ENCODE measurements at places on chromosomes 5 and 9. TPM values are rescaled to one million over a fixed set of nuclear protein-coding genes. Genes with fewer than 3 reads are reported as not detected.

GRCh38 chr5:127079994-127080491, 6.7 kb upstream of the C5orf63 start:
- H3K4me3 ChIP-seq: no peak overlapping the region
- H3K4me1 ChIP-seq: no peaks in the 10 kb centered on the region
- peak; percentile 24 for DNase-seq
- H3K36me3 ChIP-seq: no peaks in the 10 kb centered on the region

- no peak overlapping the region for H3K4me3 ChIP-seq
- H3K27ac ChIP-seq: no peak overlapping the region
- no peak for DNase-seq
- peaks cover 99% of the 10 kb centered on the region for H3K27me3 ChIP-seq
These were observed 215.3 kb downstream of the MEF2C start for GRCh38 chr5:88667496-88668201.

- H3K27ac ChIP-seq: no peak overlapping the region
- no peaks in the 10 kb centered on the region for H3K36me3 ChIP-seq
- no peaks in the 10 kb centered on the region for H3K27me3 ChIP-seq
- no peak for DNase-seq
- H3K4me1 ChIP-seq: no peaks in the 10 kb centered on the region
These were observed 95.4 kb upstream of the MINAR2 start for GRCh38 chr5:129652349-129653056.

- H3K27ac ChIP-seq: no peak overlapping the region
- peaks cover 2% of the 10 kb centered on the region for H3K27me3 ChIP-seq
- no peaks in the 10 kb centered on the region for H3K36me3 ChIP-seq
- H3K4me3 ChIP-seq: no peak overlapping the region
- DNase-seq: no peak
These were observed 17.7 kb downstream of the EFNA5 start for GRCh38 chr5:107652839-107653607.

Gene ARHGEF28
- polyA plus RNA-seq: not detected
